GM04504 (cell line): ENCODE measurements at places on chromosomes 11 and 22.

DNA sequence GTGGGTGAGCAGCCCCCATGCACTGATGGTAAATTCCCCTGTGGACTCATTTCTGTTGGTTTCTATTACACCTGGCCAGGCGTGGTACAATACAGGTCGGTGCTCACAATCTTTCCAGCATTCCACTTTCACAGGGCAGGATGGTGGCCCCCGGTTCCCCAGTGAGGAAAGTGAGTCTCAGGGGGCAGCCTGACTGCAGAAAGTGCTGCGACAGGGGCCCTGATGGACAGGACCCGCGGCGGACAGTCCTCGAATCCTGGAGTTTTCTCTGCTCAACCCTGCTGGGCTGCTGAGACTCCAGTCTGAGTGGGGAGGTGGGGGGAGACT, 3.1 kb upstream of the PGGHG start:
- no peak for DNase-seq

DNA sequence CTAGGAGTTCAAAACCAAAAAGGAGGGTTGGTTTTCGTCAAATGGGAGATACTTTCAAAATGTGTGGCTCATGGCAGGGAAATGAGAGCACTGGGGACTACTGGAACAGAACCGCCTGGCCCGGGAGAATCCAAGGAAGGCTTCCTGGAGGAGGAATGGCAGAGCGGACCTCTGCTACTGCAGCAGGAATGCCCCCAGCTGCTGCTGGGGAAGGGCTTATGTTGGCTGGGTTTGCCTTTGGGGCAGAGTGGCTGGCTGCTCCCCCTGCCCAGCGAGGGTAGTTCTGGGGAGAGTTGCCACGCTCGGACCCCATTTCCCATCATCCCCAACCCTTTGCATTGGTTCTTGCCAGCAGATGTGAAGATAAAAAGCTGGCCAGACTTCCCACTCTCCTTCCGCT, 10.6 kb upstream of the APOBEC3A start:
- no peak for DNase-seq

DNA sequence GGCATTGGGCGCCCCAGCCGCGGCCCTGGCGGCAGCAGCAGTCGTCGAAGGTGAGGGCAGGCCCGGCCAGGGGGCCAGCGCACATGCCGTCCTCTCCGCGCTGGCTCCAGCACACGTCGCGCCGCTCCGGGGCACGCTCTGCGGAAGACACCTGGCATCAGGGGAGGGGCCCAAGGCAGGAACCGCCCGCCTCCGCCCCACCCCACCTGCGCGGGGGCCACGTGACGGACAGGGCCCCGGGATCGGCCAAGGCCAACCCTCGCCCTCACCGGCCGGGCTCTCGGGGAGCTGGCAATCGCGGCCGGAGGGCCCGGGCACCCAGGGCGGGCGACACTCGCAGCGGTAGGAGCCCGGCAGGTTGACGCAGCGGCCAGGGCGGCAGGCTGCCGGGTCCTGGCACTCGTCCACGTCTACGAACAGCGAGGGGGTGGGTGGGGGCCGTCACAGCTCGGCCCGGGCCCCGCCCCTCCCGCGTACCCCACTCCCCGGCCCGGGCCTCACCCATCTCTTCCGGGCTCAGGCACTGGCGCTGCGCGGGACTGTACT, 14.9 kb downstream of the SCYL1 start:
- DNase-seq, result no peak

DNA sequence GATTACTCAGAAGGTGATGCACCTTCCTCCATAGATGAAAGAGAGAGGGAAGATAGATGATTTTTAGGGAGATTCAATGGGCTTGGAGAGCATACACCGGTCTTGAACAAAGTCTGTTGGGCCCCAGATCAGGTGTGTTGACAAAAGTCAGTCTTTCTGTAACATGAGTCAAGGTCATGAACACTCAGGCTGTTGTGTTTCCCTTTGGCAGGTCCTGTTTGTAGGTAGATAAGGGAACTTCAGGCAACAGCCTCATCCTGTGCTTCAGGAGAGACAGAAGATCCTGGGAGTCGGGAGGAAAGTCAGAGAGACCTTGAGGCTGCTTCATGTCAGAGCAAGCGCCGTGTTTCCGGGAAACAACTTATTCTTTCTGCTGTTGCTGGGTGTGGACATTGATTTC, 703.1 kb downstream of the BRD1 start:
- DNase-seq, result no peak

GRCh38 chr11:86185381-86185750, 59.2 kb upstream of the EED start:
- no peak for DNase-seq

- no peak for DNase-seq
Observed at GRCh38 chr22:40014667-40015248, 20.0 kb downstream of the FAM83F start.

DNA sequence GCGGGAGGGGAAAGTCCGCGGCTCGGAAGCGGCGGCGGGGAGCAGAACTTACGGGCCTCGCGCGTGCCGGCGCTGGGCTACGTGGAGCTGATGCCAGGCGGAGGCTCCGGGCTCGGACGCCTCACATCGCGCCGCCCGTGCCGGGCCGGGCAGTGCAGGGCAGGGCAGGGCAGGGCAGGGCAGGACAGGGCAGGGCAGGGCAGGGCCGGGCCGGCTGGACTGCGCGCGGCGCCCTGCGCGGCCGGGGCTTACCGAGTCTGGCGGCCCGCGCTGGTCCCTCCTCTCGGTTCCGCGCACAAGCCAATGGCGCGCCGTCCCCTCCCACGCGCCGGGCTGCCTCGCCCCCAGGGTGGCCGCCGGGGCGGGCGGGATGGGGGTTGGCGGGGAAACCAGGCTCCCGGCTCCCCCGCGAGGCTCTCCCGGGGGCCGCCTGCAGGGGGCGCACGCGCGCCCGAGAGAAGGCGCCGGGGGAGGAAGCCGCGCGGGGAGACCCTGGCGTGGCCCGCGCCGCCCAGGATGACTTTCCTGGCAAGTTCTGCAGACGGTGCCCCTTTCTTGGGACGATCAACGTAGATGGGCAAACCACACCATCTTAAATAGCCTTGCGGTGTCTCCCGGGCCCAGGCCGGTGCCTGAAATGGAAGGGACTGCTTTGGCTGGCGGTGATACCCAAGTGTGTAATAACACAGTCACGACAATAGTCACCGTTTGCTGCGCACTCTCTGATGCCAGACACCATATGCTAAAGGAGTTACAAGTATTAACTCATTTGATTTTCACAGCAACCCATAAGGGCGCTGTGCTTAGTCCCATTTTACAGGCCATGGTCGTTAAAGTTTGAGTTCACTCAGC, at the start of gene TP53I11:
Gene TP53I11 (minus strand): TSS at position 259 of the 852 bp plus-strand sequence. CDS start 12,548 bp downstream, outside the sequence.
- DNase-seq, result peak; percentile 44

DNA sequence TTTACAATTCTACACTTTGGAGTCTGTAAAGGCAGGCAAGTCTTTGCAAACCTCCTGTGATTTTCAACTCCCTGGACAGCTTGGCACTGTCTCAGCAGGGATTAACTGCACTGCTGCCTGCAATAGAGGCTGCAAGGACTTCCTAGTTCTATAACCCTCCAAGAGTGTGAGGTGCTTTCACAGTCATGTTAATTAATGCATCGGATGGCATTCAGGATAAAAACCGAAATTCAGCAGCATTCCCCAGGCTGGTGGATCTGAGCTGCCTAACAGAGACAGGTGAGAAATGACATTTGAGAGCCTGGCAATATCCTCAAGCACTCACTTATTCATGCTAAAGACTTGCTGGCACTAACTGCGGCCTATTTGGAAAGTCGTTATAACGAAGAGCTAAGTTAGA, 85.0 kb downstream of the LARGE1 start:
- no peak for DNase-seq

GRCh38 chr11:115665175-115665821, 161.1 kb upstream of the CADM1 start:
- DNase-seq, result no peak

DNA sequence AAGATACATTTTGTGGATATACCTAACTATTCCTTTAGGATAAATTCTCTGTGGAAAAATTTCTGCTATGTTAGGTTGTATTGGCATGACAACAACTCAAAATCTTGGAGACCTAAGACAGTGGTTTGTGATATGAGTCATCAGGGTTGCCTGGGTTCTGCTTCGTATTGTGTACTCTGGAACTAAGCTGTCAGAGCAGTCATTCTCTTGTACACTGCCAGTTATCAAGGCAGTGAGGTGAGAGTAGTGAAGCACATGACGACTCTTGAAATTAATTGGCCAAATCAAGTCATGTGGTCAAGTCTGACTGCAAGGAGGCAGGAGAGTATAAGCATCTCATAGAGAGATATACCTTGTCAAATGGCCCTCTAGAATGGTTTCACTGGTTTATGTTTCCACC, 104.4 kb downstream of the FANCF start:
- DNase-seq, result no peak

- no peak for DNase-seq
Observed at GRCh38 chr11:12128301-12128751, 17.9 kb downstream of the MICAL2 start.

DNA sequence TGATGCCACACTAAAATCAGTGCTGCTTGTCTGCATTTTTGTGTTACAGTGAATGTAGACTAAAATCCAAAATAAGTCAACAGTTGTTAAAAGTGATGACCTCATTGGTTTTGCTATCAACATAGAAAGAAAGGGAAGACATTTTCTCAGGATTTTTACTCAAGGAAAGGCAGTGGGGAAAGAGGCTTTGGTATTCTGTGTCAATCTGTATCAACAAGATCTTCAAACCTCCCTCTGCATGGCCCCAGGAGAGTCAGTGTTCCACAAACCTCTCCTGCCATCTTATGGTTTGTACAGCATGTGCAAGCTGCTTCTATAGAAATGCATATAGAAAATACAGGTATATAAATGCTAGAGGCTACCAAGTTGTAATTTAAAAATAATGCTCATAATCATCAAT, 13.8 kb upstream of the OR51M1 start:
- DNase-seq, result peak; percentile 34

DNA sequence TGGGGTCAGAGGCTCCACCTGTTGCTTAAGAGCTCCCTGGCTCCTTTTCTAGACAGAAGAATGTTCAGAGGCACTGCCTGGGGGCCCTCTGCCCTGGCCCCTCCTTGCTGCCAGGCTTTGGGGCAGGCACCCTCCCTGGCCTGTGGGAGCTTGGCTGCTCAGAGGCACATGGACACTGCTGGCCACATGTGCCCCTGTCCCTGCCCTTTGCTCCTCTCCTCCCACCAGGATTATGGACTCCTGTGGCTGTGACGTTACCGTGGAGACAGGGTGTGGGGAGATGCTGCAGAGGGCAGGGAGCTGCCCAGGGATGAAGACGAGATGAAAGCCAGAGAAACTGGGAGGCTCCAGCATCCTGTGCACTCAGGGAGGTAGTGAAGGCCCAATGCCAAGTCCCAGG, 14.7 kb downstream of the DRD2 start:
- DNase-seq, result no peak

DNA sequence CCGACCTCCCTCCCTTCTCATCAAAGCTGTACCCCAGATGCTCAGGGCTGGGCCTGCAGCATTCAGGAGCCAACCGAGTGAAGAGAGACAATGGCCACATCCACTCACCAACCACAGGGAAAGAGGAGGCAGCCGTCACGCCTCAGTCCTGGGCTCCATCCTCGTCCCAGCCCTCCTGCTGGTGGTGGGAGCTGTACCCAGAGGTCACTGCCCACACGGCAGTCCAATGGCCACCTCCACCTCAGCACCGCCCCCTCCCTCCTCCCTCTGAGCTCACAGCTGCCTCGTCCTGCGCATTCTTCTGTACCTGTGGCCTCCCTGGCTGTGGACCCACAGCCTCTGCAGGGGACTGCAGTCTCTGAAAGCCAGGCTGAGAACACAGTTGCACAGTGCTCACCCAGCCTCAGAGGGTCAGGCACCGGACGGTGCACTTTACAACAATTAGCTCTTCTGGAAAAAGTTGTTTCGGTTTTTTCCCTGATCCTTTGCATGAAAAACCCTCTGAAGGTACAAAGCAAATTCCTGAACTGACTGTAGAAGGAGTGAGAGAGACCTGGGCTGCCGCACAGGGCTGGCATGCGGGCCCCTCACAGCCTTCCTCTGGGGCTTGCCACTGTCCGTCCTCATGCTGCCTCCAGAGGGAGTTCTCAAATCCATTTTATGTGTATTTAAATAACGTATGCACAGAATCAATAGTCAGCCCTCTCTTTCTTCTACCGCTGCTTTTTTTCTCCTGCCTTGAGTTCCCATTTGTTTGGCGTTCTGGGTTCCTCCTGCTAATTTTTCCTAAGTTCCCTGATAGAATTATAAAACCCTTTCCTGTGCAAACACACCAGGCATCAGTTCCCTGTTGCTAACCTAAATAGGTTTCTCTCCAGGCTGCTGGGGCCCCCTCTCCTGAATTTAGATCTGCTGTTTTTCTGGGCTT, 52.7 kb downstream of the PHF21B start:
- no peak for DNase-seq

GRCh38 chr11:22192642-22193347, at the start of gene ANO5:
ANO5 (plus strand) TSS chr11:22193085; CDS start chr11:22193493, 408 bp downstream.
- DNase-seq, result no peak

GRCh38 chr11:62559204-62559603, 12.6 kb upstream of the AHNAK start:
- DNase-seq, result no peak

GRCh38 chr11:121870206-121871045, 245.6 kb downstream of the BLID start:
- no peak for DNase-seq

DNA sequence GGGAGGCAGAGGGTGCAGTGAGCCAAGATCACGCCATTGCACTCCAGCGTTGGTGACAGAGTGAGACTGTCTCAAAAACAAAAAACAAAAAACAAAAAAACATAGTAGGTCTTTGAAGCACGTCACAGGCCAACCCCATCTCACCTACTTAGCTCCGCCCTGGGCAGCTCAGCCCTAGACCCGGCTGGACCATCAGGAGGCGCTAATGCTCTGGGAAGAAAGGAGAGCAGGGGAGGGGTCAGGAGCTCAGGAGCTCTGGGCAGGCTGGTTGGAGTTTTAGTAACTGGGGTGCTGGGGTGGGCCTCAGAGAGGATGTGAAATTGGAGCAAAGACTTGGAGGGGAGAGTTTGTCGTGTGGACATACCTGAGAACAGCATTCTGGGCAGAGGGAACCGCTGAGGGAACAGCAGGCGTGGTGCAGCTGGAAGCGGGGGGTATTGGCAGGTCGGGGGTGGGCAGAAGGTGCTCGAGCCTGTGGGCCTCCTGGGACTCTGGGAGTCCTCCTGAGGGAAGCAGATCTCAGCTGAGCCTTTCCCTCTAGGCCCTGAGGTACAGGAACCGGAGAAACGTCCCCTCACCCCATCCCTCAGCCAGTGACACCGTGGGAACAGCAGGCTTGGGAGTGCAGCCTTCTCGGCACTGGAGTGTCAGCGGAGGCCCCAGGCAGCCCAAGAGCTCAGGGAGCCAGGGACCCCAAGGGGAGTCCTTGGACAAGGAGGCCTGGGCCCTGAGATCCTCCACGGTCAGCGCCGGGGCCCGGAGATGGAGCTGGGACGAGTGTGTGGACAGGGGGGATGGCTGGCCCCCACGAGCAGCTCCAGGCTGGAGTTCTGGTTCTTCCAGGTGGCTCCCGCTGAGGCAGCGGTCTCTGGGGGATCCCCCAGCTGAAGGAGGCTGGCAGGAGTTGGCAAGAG, 2.2 kb upstream of the RPS6KA4 start:
- DNase-seq, result no peak

- DNase-seq, result no peak
Observed at GRCh38 chr22:48441553-48441850, 1386.2 kb downstream of the BRD1 start.

- no peak for DNase-seq
Observed at GRCh38 chr11:108870373-108871020, 205.6 kb downstream of the DDX10 start.
